Stomach (tissue), 19 donors: ENCODE measurements at places on chromosomes 12 and 14. TPM values are rescaled to one million over a fixed set of nuclear protein-coding genes. Genes with fewer than 3 reads are reported as not detected.

Gene PLBD1
- 9.5 TPM for polyA plus RNA-seq

Gene OR4K15
- not detected for polyA plus RNA-seq

Gene TDRD9
- 0.85 TPM for polyA plus RNA-seq

Gene CCDC196
- polyA plus RNA-seq = not detected

Gene SCN8A
- 0.08 TPM for polyA plus RNA-seq
